ENCODE measurements at places on chromosomes 4 and X.

- peak; percentile 42 for DNase-seq
These were observed 7.7 kb downstream of the NAT8L start for GRCh38 chr4:2066571-2067445.

- no peak for DNase-seq
These were observed 27.9 kb upstream of the UGT2B4 start for GRCh38 chr4:69523385-69524132.

GRCh38 chrX:148629434-148629833, 129.0 kb downstream of the AFF2 start:
- no peak for DNase-seq

GRCh38 chr4:111873801-111874200, 271.5 kb upstream of the FAM241A start:
- DNase-seq: no peak

GRCh38 chrX:104445591-104445990, 120.4 kb upstream of the IL1RAPL2 start:
- DNase-seq: no peak

DNA sequence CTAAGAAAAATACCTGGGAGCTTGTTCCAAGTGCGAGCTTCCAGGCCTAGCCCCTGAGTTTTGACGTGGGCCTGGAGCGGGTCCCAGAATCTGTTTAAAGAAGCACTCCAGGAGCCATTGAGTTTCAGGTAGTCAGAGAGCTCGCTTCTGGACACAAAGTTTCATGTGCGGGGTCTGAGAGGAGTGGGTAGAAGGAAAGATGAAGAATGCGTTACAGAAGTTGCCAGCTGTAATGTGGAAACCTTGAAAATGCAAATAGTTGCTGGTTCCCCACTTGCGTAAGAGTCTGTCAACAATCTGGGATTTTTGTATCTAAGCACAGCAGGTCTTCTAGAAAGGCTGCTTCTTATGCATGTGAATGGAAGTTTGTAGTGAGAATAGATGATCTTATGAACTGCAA, 77.5 kb upstream of the CLCN4 start:
- DNase-seq: no peak

DNA sequence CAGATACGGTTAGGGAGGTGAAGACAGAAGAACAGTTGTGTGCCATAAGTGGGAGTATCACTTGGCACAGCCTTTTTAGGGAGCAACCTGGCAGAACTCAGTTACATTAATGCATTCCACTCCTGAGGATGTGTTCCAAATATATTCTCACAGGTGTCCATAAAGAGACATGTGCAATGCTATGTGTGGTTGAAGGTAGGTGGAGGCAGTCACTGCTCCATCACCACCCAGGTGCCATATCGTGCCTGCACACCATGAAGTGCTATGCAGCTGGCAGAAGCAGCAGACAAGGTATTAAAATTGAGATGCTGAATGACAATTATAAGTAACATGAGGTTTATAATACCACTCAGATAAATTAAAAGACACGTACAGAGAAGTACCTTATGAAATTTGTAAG, 248.0 kb upstream of the SFRP2 start:
- no peak for DNase-seq

- DNase-seq: no peak
These were observed 103.4 kb downstream of the DDIT4L start for GRCh38 chr4:100086766-100087431.

GRCh38 chrX:107521877-107522586, 72.6 kb downstream of the FRMPD3 start:
- no peak for DNase-seq

DNA sequence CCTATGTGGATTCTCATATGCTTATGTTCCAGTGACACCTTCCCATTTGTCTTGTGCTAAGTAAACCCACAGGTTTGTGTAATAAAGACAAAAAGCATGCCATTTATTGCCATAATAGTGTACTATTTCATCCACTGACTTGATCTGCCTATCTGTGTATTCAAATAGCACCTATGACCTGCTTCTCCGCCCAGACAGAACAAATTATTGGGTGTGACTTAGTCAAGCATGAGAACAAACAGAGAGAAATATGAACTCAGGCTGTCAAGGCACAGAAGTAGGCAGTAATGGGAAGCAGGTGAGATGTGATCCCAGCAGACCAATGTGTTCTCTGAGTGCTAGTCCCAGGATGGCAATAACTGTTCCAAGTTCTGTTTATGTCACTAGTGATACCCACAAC, 25.4 kb downstream of the ELOVL6 start:
- no peak for DNase-seq

GRCh38 chr4:145589916-145590702, 29.1 kb upstream of the MMAA start:
- DNase-seq: no peak

DNA sequence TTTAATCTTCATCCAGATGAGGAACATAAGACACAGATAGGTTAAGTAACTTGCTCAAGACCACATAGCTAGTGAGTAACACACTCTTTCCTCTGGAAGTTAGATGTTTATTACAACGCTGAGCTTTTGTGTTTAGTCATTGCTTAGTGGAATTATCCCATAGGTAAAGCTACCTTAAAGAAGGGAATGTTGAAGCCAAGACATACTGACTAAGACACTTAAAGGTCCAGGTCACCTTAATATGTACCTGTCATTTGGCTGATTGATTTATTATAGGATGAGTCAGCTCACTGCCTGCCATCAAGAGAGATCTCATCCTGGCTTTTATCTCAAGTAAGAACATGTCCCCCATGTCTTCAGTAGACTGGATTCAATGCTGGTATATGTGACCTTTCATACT, 53.4 kb downstream of the KDR start:
- DNase-seq: no peak

- DNase-seq: no peak
These were observed 23.1 kb downstream of the DMD start for GRCh38 chrX:33188286-33188685.

GRCh38 chrX:4656419-4656818, 943.0 kb upstream of the PRKX start:
- DNase-seq: no peak

- DNase-seq: no peak
These were observed 346.5 kb upstream of the FAT1 start for GRCh38 chr4:187070158-187070557.

- DNase-seq: no peak
These were observed 54.4 kb downstream of the IRF2 start for GRCh38 chr4:184419976-184420375.

DNA sequence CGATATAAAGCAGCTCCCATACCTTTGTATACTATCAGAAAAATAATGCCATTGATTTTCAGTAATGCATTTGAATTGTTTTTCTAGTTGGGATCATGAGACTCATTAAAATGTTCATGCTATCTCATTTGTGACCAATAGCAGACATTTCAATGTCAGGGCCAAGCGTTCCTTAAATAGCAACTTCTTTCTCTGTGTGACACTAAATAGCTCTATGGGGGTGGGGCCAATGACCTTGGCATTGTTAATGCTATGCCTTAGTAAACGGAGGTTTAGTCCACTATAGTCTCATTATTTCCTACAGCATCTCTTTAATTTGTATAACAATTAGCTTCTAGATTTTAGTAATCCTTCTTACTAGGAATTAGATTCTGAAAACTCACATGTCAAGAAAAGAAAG, 48.6 kb upstream of the ARHGAP24 start:
- no peak for DNase-seq

DNA sequence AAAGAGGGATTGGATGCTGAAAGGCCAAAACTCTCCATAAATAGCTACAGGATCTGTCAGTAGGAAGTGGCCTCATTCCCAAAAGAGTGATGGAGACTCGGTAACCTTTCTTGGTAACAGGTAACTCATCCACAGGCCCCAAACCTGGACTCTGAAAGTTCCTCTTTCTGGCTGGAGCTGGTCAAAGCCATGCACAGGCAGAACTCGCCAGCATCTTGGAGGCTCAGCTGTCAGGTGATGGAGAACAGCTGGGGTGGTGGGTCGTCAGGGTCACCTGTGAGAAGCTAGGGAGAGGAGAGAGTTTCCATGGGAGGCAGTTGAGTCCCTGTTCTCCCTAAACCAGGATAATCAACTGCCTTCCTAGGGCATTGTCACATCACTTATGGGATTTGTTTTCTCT, 354.3 kb upstream of the GATB start:
- DNase-seq: no peak

DNA sequence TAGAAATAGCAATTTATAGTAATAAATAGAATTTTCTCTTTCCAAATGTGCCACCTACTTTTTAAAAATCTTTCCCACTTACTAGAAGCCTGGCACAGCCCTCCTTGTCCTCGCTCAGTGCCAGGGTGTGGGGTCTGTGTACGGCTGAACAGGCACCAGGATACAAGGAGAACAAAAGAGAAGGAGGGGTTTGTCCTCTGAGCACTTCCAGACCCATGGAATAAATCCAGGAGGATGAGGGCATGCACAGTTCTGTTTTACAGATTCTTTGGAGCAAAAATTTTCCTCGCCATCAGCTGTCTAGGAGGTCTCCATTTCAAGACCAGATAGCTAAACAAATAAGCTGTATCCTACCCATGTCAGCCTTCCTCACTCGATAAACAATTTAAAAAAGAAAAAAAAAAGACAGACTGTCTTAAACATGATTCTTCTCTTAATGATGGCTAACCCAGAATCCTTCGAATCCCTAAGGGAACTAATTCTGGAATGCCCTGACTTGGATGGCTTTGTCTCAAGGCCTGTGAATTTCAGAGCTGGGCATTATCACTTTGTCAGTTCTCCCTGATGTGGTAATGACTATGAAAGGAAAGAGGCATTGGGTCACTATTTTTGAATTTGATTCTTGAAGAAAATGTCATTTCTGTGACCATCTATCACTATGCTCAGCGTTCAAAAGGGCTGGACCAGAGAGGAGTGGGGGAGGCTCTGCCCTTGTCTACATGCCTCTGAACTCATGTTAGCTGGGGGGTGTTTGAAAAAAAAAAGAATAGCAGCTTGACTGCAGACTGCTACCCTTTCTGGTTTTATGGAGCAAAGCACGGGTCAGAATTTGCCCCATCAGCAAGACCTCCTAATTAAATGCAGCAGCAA, 151.0 kb downstream of the DCTD start:
- no peak for DNase-seq

DNA sequence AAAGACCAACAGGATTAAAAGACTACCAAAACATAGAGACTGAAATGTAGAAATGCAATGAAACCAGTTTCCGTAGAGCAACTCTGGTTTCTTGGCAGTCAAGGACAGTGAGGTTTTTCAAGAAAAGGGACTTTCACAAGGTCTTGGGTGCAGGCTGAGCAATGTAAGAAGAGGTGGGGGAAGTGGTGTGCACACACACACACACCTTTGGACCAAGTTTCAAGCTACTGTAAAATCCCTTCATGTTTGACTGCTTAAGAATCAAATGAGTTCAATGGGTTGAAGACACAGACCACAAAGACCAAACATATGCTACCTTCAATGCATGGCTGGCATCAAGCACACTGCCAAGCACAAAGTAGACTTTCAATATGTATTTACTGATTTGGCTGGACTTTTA, 17.8 kb upstream of the MCF2 start:
- DNase-seq: no peak

DNA sequence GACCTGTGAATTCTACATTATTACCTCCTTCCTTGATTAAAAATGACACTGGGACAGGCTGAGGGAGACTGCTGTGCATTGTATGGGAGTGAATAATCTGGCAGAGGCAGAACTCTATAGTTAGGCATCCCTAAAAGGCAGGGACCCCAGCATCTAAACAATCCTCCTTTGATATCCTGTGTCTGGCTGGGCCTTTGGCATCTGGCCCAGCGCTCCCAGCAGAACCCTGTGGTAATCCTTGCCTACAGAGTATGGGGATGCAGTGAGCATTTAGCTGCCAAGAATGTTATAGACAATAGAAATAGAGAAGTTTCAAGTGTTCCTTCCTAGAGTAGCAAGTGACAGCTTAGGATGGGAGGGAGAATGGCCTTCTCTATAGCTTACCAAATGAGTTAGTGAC, 38.5 kb downstream of the ZCCHC12 start:
- no peak for DNase-seq

DNA sequence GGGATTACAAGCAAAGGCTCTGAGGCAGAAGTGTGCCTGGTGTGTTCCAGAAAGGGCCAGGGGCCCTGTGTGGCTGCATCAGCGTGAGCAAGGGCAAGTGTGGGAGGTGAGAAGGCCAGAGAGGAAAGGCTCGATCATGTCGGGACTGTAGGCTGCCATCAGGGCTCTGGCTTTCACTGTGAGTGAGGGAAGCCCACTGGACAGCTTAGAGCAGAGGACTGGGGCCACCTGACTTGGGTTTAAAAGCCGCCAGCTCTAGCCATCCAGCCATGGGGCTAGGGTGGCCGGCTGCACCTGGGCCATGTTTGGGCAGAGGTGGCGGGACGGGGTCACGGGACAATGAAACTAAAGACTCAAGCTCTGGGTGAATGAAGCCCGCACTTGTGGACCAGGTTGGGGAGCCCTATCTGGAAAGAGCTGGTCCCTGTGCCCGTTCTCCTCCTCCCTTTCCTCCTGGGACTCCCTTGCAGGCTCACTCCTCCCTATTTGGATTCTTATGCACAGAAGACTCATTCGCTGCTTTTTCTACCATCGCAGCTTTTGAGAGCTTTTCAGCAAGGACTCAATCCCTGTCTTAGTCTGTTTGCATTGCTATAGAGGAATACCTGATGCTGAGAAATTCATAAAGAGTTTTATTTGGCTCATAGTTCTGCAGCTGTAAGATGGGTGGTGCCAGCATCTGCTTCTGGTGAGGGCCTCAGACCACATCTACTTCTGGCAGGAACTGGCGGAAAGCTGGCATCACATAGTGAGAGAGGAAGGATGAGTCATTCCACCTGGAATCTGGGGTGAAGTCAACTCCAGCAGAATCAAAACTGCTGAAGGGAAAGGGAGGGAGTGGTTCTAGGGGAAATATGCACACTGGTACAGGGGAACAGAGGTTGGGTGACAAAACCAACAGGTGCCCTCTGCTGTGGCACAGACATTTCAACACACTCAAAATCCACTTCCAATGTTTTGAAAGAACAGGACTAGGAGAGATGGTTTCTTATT, 15.3 kb downstream of the CTAG1B start:
- DNase-seq: no peak

GRCh38 chr4:18319431-18319830, 297.9 kb upstream of the LCORL start:
- peak; percentile 25 for DNase-seq

DNA sequence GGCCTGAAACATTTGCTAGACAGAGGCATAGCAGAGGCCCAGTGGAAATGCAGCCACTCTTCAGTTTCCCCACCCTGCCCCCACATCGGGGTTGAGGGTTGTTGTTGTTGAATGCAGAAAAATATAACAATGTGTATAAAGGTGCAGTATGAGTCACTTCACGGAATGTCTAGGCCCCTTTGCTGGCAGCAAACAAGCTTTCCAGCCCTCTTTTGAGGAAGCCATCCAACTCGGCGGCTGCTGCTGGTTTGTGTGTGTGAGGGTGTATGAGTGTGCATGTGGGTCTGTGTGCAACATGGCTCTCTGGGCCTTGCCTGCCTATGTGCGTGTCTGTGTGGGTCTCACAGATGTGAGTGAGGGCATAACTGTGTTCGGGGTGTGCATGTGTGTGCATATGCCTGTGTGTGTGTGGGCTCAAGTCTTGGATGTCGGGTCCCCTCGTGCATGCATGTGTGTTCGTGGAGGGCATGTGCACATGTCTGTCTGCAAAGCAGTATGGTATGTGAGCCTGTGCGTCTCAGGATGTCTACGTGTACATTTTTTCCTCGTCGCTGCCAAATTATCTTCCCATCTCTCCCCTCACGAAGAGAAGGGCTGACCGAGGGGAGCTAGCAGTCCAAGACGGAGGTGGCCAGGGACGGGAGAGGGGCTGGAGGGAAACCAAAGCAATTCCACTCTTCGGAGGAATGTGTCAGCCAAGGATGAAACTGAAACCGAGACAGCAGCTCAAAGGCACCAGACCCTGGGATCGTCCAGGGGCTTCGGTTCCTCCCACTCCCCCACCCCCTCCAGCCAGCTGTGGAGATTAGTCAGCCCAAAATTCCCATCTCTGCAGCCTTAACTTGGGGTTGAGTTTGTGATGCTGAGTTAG, 8.4 kb upstream of the ELF4 start:
- no peak for DNase-seq

All from SK-N-SH (cell line).